ENCODE measurements at places on chromosomes 7 and 10. TPM values are rescaled to one million over a fixed set of nuclear protein-coding genes. Genes with fewer than 3 reads are reported as not detected.

DNA sequence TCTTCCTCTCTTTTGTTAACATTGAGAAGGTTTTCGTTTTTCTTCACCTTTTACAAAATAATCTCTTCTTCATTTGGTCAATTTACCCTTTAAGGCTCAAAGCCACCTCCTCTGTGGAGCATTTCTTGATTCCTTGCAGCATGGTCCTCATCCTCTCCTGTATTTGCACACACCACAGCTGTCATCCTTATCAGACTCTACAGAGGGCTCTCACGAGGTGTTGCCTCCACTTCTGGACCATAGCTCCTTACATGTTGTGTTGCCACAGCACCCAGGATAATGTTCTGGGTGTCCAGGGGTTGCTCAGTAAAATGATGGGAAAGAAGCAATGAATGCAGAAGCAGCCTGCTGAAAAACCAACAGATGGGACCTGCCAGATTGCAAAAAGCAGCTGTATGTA lies 192.8 kb downstream of the SH2D4B start:
- no peak for DNase-seq

DNA sequence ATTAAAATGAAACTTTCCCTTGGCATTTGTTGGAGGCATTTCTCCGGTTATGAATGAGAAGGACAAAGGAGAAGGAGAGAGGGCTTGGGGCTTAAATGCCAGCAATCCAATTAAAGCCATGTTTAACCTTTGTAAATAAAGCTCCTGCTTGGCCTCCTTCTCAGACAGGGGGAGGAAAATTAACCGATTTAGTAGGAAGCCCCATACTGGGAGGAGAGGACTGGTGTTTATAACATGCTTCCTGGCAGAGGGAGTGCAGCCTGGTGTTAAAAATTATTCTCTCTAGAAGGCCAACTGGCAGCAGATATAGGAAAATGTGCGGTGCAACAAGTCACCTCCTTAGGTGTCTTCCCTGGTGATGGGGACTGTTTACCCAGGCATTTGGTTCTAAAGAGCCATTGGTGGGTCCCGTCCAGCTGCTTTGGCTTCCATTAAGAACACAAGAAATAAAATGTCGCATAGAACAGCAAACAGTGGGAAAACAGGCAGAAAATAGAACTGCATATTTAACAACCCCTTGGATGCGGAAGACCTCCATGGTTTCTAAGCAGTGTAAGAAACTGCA lies 846.5 kb downstream of the TYW1 start:
- DNase-seq = no peak

DNA sequence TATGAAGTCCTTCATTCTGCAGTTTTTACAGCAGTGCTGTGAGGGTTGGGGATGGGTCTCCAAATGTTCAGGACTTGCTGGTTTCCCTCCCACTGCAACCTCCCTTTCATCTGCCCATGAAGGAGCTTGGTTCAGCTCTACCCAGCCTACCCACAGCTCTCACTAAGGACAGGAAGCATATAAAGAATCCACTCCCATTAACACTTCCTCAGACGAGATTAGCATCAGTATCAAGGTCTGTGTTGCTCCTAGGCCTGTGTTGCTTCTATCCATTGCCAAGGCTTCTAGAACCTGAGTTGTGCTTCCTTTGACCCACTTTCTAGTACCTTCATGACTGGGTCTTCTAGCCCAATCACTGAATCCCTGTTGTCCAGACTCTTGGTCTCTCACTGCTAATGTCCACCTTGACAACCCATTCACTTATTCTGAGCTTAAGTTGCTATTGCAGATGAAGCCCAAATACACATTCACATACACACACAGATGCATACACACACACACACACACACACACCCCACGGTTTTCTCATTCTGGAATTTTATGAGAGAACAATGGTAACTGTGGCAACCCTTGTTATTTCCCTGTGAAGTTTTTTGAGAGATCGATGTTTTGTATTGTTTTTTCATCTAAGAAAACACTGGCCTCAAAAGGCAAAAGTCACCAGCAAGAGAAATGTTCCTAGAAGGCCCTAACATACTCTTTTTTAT lies 248.1 kb downstream of the MTERF1 start:
- no peak for DNase-seq

The ICA1 gene
- 0.96 TPM for total RNA-seq

GRCh38 chr10:48336978-48337599 lies 30.6 kb downstream of the MAPK8 start:
- no peak for DNase-seq

DNA sequence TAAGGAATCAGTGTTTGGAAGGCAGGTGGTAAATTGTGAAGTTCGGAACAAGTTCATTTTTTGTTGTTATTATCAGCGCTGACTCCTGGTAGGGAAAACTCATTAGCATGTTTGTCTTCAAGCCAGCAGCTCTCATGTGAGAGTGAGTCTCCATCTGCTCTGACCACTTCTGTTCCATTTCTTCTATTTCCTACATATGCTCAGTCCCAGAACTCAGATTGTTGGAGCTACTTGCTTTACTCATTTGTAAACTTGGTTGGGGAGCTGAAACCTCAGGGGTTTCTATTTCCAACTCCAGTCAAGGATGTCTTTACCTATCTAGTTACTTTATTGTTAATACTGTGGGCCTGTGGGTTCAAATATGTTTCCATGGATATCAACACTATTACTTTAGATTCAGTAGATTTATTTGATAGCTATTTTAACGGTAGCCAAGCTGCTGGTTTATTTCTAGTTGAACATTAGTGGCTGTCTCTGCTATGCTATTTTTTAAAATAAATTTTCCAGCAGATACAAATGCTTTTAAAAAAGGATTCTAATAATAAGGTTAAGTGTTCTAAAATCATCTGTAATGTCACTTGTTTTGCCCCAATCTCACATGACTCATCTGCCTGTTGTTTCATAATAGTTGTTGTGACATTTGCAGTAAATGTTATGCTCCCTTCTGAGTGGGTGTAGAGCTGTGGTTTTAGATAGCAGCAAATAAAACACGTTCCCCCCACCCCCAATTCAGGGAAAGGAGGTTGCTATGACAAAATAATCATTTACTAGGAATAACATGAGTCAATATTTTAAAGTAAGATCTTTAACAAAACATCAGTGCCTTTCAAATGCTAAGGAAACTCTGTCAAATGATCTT lies 143.3 kb downstream of the HDAC9 start:
- no peak for DNase-seq

GRCh38 chr7:33511778-33512177 lies 382.4 kb downstream of the BBS9 start:
- no peak for DNase-seq

The PON1 gene
- total RNA-seq = not detected

GRCh38 chr7:122984021-122984420 lies 11.5 kb downstream of the TAS2R16 start:
- DNase-seq = no peak

DNA sequence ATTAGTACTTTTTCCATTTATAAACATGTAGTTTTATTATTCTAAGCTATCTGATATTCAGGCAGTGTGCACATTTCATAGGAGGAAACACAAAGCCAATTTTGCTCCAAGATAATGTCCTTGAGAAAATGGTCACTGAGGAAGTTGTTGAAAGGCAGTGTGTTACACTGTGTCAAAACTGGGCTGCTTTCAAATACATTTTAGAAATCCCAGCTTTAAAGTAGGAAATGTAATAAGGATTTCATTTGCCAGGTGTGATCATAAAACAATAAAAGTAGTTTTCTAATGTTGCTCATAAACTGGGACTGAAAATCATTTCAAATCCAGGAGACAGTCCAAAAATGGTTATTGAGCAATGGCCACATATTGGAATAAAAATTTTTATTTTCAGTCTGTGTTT lies 80.1 kb downstream of the WDR37 start:
- no peak for DNase-seq

The RNF133 gene
- total RNA-seq = not detected

- DNase-seq = no peak
Measured at GRCh38 chr10:123409426-123409825, 255.2 kb downstream of the BUB3 start.

The INSIG1 gene
- total RNA-seq = 53.0 TPM

GRCh38 chr7:85178531-85179298 lies 8.1 kb downstream of the SEMA3D start:
- DNase-seq = no peak

The CLDN3 gene
- total RNA-seq = not detected

Data from naive thymus-derived CD8-positive, alpha-beta T cell (primary cell).